ENCODE measurements at places on chromosomes 4 and X. TPM values are rescaled to one million over a fixed set of nuclear protein-coding genes. Genes with fewer than 3 reads are reported as not detected.

DNA sequence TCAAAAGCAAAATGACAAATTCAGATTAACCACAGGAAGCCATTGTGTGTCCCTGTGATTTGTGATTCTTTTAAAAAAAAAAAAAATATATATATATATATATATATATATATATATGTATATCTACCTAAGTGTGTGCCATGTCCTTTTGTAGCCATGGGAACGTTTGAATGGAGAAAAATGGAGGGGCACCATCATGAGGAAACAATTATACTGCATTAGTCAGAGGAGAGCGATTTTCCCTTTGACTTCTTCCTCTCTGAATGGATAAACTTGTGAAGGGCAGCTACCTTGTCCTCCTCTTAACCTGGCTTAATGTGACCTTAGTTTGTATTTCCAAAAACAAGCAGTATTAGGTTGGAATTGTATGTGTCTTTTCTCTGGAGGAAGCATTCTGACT is 23.3 kb upstream of the CBLL2 start:
- DNase-seq, result no peak
- no peak overlapping the region for H3K4me3 ChIP-seq
- no peaks in the 10 kb centered on the region for H3K27me3 ChIP-seq
- H3K36me3 ChIP-seq, result no peaks in the 10 kb centered on the region
- H3K27ac ChIP-seq, result no peak overlapping the region
- H3K4me1 ChIP-seq, result no peaks in the 10 kb centered on the region

DNA sequence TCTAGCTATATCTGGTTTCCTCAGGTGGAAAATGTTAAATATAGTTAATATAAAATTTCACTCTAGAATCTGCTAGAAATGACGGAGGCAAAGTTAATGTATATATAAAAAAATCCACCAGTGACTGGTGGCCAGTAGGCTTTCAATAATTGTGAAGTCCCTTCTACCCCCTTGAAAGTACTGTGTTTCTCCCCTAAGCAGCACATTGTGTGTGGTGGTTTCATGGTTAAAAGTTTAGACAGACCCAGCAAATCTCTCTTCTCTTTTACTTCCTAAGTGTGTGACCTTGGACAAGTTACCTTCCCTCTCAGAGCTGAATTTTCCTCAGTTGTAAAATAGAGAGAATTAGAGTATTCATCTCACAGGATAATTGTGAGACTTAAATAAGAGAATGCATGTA is 600 bp upstream of the HEPH start:
- DNase-seq, result no peak
- H3K4me1 ChIP-seq, result no peaks in the 10 kb centered on the region
- no peaks in the 10 kb centered on the region for H3K27me3 ChIP-seq
- no peaks in the 10 kb centered on the region for H3K36me3 ChIP-seq
- no peak overlapping the region for H3K4me3 ChIP-seq
- H3K27ac ChIP-seq, result peak overlapping the region; percentile 61

DNA sequence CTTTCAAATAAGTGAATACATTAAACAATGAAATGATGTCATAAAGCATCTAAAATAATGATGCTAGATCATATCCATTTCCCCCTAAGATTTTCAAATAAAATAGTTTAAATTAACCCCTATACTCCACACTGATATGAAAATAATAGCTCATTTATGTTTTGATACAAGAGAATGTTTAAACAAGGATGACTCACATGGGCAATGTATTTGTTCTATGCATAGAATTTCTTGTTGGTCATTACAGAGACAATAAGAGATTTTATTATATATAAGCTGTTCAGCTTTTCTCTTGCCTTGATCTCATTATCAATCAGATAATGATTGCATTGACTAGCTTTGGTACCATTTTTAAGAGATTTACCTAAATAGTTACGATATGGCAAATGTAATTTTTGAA is 411.7 kb downstream of the ARHGAP24 start:
- no peaks in the 10 kb centered on the region for H3K36me3 ChIP-seq
- no peak overlapping the region for H3K27ac ChIP-seq
- no peak overlapping the region for H3K4me3 ChIP-seq

DNA sequence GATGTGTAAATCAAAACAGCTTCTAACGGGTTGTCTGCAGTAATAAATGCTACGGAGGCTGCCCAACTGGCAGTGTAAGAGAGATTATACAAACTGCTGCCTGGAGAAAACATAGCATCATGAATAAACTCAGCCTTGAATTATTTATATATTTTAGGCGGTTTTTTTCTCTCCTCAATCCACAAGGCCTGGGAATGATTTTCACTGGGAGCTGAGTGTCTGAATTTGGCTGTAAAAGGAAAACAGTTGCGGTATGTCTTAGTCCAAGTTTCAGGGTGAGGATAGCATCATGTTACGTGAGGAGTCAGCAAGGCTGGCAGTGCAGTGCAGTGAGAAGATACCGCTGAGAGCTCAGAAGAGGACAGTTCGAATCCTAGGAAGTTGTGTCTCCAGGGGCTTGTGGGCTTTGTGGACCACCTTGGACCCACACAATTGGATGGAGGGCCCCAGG is 291.5 kb upstream of the BOD1L1 start:
- peak overlapping the region; percentile 46 for H3K27ac ChIP-seq
- H3K4me3 ChIP-seq, result no peak overlapping the region

Gene RAB9B
- total RNA-seq, result 2.7 TPM

DNA sequence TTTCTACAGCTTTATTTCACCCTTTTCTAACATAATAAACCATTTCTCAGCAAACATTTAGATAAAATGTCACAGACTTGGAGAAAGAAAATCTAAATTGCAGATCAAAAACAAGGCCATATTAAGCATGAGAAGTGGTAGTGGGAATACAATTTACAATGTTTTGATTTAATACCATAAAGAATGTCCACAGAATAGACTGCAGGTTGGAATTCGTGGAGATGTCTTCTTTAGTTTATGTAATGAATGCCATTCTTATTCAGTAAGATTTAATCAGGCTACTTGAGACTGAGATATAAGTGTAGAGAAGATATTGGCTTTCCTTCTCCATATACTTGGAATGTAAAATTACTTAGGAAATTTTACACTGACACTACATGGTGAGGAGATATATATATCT is 91.9 kb upstream of the ZFP42 start:
- peaks cover 10% of the 10 kb centered on the region for H3K4me1 ChIP-seq
- no peak overlapping the region for H3K27ac ChIP-seq

Gene MAP9
- 9.4 TPM for total RNA-seq

DNA sequence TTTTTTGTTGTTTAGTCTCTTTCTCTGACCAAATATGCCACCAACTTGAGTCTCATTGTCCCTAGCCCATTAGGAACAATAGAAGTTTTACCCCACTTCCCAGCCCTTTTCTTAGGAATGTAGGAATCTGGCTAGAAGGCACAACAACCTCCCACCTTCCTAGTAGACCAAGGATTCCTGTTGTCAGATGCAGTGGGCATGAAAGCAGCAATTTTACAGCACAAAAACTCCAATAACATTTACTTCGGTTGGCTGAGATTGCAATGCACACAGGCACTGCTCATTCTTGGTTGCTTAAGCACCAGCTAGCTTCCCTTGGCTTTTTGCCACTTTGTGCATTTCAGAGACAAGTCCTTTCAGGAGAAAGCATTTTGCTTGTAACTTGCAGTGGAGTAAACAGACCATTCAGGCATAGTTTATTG is 312.8 kb downstream of the TENM3 start:
- no peak for DNase-seq
- H3K4me3 ChIP-seq, result no peak overlapping the region
- H3K27ac ChIP-seq, result peak overlapping the region; percentile 71
- no peaks in the 10 kb centered on the region for H3K36me3 ChIP-seq
- no peaks in the 10 kb centered on the region for H3K27me3 ChIP-seq

- no peak for DNase-seq
- no peak overlapping the region for H3K4me3 ChIP-seq
- H3K4me1 ChIP-seq, result no peaks in the 10 kb centered on the region
- peak overlapping the region; percentile 50 for H3K27ac ChIP-seq
- H3K27me3 ChIP-seq, result no peaks in the 10 kb centered on the region
Measured at GRCh38 chr4:26255989-26256388, 64.8 kb upstream of the RBPJ start.

Gene MFAP3L
- total RNA-seq, result 22.4 TPM

Gene PRSS12
- total RNA-seq, result not detected
